NCI-H1930 (cell line): ENCODE measurements at places on chromosomes 3 and 15.

DNA sequence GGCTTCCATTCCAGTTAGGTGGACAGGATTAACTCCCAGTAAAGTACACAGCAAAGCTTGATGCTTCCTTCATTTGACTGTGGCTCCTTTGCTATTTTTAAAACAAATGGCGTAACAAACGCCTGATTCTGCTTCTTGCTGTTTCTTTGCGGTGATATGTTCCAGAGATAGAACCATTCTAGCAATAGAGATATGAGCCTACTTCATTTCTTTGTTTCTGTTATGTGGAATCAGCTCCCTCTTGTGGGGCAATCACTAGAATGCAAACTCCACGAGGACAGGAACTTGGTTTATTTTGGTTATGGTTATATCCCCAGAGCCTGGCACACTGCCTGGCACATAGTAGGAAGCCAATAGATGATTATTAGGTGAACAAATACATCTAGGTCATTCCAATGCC lies 122.6 kb upstream of the SLC6A11 start:
- no peak for DNase-seq

DNA sequence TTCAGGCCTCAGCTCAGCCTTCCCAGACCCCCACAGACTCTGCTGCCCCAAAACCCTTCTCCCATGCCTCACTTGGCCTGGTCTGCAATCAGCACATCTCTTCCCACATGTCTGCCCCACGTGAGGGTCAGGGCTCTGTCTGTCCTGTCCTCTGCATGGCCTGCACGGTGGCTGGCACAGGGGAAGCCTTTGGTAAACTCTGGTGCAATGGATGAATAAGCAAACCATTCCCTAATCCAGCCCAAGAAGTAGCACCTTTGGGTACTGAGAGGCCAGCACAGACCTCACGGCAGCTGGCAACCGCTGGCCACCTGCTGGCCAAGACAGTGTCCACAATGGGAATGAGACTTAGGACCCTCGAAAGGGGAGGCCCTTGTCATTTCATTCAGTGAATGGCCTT lies 27.7 kb downstream of the ABTB1 start:
- DNase-seq, result no peak

- DNase-seq, result no peak
These were observed 69.2 kb downstream of the ATP8B4 start for GRCh38 chr15:50049871-50050270.

GRCh38 chr3:7265736-7266135 lies 404.8 kb downstream of the GRM7 start:
- DNase-seq, result no peak

- DNase-seq, result no peak
These were observed 330.3 kb downstream of the CLSTN2 start for GRCh38 chr3:140265302-140265701.

GRCh38 chr3:126152901-126153694 lies 27.3 kb downstream of the ALDH1L1 start:
- no peak for DNase-seq

GRCh38 chr15:59649603-59650002 lies 7.7 kb downstream of the GTF2A2 start:
- no peak for DNase-seq

GRCh38 chr3:182241766-182242488 lies 530.2 kb downstream of the SOX2 start:
- no peak for DNase-seq

DNA sequence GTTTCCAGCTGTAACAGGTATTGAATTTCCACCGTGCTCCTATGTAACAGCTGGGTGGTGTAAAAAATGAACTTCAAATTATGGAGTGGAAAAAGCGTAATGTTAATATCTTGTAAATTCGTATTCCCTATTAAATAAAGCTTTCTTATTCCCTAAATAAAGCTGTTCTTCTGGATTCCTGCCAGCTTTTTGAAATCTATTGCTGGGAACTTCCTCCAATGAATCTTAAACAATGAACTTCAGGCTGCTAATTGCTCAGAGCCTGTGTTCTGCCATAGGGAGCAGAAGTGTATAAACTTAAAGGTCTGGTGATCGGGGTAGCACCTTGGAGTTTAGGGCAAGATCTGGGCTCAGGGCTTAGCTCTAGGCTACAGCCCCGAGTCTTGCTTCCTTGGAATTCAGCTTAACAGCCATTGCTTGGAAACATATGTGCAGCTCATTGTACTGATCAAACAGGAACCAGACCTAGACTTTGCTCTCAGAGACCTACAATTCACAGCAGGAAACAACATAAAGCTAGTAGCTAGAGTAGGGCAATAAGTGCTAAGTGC lies 1.4 kb downstream of the ARL14 start:
- no peak for DNase-seq

- DNase-seq, result no peak
These were observed 213.8 kb downstream of the LRTM1 start for GRCh38 chr3:54714035-54714434.

DNA sequence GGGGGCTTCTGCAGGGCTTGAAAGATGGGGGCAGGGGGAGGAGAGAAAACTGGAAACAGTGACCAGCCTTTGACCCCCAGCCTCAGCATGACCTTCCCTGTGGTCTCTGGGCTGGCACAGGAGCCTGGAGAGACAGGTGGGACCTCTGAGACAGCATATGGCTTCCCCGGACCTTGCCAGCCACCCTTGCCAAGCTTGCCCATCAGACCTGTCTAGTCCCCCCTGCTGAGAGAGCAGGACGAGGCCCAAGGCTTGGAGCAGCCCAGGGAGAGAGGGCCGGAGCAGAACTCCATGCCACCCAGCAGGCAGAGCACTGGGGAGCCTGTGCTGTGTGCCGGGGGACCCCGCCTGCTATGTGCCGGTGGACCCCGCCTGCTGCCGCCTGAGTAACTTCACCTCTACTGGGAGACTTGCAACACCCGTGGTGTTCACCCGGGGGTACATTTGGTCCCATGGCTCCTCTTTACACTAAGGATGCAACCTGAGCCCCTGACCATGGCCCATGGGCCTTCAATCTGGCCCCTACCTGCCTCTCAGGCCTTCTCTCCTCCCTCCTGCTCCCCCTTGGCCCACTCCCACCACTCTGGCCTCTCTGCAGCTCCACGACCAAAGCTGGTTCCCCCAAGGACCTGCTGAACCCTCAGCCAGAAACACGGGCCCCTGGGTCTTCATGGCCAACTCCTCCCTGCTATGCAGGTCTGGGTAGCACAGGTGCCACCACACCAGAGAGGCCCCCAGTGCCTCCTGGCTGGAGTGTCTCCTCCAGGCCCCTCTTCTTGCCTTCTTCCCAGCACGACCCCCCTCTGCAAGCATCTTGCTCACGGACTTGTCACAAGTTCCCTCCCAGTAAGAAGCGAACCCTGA lies 21.1 kb upstream of the SLC41A3 start:
- DNase-seq, result no peak

DNA sequence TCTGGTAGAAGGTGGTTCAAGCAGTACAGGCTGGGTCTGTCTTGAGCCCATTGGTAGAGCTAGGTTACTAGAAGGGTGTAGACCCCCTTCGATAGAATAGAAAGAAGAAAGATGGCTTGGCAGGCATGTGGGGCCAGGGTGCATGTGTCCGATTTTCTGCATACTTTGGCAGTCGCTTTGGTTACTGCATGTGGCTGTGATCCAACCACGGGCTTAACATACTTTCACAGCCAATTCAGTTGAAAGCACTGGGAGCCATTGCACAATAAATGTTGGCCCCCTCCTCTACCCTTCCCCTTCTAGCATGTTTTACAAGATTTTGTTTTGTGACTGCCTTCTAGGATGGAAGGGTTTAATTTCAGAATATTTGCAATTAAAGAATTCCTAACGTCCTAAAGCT lies 7.2 kb downstream of the ARID3B start:
- DNase-seq, result no peak

GRCh38 chr15:39833515-39833981 lies 50.9 kb upstream of the FSIP1 start:
- DNase-seq, result no peak

DNA sequence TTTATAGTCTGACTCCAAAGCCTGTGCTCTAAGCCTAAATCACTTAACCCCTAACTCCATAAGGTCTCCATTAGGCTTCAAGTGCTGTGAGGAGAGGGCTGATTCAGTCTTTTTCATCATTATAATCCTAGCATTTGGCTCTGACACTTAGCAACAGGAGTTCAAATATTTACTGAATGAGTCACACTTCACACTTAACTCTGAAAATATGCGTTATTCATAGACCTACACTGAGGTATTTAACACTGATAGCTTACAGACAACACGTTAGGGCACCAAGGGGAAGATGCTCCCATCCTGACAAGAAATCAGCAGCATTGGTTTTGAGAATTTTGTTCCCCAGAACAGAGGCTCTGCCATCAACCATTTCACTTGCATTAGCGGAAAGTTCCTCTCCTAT lies 53.5 kb downstream of the MSL2 start:
- DNase-seq, result no peak

GRCh38 chr3:10353160-10353559 lies 32.2 kb upstream of the SEC13 start:
- no peak for DNase-seq

- no peak for DNase-seq
These were observed 60.0 kb upstream of the WNT5A start for GRCh38 chr3:55546866-55547669.
